ENCODE measurements at places on chromosomes 12 and 14.

GRCh38 chr12:118189741-118190191, 53.8 kb downstream of the PEBP1 start:
- DNase-seq, result no peak

DNA sequence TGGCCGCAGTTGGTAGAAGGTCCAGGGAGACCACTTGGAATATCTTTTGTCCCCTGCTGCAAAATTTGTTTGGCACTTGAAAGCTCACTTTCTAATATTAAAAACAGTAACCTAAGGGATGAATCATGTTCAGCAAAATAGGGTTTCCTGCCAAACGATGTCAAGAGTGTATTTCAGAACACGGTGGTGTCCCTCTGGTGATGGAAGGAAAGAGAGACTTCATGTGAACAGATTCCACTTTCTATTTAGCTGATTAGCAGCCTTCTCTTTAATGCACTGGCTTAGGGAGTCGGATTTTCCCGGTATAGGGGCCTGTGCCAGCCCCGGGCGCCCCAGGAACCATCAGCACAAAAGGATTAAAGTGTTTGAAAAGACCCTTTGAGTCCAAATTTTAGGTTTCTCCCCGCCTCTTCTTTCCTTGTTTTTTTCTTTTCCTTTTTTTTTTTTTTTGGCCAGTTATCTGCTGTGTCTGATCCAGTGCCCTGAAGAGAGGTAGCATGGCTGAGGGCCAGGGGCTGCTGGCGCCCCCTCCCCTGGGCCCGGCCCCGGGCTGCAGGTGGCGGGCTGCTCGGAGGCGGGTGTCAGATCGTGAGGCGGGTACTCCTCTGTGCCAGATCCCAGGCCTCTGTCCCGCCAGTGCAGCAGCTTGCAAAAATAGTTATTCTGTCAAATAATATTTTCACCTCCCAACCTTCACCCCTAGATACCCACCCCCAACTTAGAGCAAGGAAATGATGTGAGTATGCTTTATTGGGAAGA, 88.3 kb downstream of the TESC start:
- DNase-seq, result no peak

DNA sequence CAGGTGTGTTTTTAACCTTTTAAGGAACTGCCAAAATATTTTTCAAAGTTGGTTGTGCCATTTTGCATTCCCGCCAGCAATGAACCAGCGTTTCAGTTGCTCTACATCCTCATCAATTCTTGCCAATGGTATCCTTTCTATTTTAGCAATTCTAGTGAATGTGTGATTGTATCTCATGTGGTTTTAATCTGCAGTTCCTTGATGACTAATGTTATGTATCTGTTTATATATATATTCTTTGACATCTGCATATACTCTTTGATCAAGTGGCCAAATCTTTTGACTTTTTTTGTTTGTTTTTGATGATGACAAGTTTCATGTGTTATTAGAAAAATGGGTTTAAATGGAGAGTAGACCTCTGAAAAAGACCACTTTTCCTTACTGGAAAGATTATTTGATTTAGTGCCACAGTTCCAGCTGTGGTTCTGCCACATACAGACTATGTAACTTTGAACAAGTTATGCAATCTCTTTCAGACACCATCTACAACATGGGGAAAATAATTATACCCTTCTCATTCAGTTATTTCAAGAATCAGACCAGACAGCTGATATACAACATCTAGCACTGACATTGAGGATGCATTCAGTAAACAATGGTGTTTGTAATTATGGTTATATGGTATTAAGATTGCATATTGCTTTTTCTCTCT, 146.3 kb upstream of the CNOT2 start:
- DNase-seq, result no peak

- no peak for DNase-seq
Measured at GRCh38 chr14:36747411-36748184, 85.9 kb downstream of the PAX9 start.

DNA sequence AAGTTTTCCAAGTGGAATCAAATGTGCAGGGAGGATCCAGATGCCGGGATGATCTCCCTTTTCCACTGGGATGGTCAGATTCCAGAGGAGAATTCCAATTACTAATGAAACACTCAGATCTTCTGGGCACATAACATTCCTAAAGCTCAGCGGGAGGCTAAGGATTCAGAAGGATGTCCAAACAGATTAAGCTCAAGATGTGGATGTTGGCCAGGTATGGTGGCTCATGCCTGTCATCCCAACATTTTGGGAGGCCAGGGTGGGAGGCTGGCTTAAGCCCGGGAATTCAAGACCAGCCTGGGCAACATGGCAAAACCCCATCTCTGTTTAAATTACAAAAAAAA, 62.0 kb upstream of the PNMA1 start:
- no peak for DNase-seq

- no peak for DNase-seq
Measured at GRCh38 chr12:120474616-120474960, 5.0 kb upstream of the SRSF9 start.

- DNase-seq, result no peak
Measured at GRCh38 chr12:19477071-19477470, 37.8 kb downstream of the AEBP2 start.

DNA sequence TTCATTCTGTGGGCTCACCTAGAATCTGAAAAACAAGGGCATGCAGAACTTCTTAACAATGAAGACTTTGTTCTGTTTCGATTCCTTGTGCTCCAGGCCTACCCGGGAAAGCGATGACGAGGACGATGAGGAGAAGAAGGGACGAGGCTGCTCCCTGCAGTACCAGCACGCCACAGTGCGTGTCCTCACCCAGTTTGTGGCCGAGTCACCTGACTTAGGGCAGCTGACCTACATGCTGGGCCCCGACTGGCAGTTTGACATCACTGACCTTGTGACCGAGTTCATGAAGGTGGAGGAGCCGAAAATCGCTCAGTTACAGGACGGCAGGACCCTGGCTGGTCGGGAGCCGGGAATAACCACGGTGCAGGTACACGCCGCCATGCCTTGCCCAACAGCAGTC, 585.4 kb downstream of the AACS start:
- no peak for DNase-seq

GRCh38 chr14:54730156-54730961, 163.4 kb downstream of the SAMD4A start:
- no peak for DNase-seq

GRCh38 chr14:68922886-68923285, 56.2 kb downstream of the ACTN1 start:
- DNase-seq, result no peak

- DNase-seq, result no peak
Measured at GRCh38 chr12:42213023-42213422, 25.0 kb downstream of the YAF2 start.

GRCh38 chr14:21440859-21441258, 15.1 kb downstream of the CHD8 start:
- no peak for DNase-seq

DNA sequence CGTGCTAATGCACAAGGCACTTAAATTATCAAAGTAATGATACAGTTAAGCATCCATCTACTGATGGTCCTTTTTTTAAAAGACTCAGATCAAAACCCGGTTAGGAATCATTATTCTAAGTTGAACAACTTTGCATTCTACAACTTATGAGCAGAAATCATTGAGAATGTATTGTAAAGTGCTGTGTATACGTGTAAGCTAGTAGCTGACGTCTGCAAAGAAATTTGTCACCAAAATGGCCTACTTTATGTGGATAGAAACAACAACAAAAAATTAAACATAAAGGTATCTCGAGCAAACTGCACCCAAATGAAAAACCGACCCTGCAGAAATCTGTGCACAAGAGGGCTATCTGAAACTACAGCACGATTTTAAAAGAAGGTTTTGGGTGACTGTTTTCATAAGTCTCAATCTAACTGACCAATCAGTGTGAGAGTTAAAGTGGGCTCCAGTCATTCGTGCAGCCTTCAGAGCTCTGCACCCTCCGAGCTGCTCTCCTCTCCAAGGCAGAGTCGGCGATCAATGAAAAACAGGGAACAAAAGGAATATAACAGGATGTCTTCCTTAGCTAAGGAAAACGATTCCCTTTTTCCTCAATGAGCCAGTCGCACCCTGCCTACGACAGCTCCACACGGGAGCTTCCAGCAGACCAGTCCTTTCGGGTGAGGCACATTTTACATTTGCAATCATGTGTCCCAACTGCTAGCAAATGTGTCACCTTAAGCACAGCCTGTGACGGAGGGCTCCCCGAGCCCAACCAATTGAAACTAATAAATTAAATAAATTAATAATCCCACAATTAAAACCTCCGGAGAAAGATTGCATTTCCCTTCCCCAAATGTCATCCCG, 200.7 kb upstream of the FOXN3 start:
- no peak for DNase-seq

DNA sequence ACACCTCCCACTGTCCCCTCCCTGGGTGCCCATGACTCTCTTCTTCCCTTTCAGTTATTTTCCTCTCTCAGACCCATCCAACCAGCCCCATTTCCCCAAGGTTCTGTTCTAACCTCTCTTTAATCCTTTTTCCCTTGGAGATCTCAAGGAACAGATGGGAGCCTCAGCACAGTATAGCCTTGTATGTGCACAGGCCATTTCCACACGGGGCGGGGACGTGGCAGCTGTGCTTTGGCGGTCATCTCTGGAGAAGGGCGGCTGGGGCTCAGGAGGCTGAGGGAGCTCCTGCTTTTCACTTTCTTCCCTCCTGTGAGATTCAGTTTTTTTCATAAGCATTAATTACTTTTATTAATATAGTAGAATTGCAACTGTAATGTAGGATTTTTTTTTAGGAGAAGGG, 212.2 kb downstream of the ZFP36L1 start:
- DNase-seq, result no peak

DNA sequence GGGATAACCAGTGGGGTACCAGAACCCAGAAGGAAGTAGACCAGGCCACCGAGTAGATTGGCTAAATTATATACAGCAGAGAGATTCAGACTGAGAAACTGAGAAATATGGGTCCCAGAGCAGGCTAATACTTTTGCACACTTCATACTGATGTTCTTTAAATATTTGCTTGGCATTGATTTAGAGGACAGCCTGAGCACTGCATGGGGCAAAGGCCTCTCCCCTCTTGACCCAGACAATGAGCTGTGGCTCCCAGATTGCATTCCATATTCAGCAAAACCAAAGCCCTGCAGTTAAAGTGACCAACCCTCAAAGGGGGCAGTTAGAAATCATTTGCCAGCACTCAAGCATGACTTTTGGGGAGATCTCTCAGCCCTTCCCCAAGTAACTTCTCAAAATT, 279.2 kb downstream of the SUDS3 start:
- no peak for DNase-seq

GRCh38 chr14:48435221-48435620, 759.8 kb upstream of the MDGA2 start:
- DNase-seq, result no peak

DNA sequence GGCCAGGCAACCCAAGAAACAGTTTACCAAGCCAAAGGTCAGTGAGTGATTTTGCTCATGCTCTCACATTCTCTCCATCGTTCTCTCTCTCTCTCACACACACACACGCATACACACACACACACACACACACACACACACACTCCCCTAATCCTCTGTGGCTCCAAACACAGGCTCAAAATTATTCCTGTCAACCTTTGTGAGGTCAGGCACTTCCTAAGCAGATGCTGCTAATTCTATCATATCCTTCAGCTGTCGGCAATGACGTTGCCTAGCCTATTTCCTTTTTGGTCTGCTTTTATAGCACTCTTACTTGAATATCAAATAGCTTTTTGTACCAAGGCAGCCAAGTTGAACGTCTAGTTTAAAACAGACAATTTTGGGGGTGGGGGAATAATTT, 98.9 kb upstream of the EGLN3 start:
- no peak for DNase-seq

GRCh38 chr14:95699412-95699811, 13.2 kb downstream of the TCL1B start:
- DNase-seq, result no peak

DNA sequence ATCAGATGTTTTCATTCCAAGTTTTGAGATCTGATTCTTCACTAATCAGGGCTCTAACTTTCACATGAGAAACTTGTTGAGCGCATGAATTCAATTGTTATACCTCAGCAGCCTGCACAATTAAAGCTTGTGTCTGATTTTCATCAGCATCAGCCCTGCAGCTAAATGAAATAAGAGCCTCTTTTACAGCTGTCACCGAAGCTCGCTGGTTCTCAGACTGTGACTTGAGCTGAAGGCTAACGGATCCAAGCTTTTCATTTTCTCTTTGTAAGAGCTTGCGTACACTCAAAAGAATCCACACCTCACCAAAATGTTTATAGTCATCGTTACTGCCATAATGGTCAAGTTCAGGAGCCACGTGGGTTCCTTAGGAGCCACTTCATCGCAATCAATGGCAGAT, 65.5 kb upstream of the BEGAIN start:
- no peak for DNase-seq

- DNase-seq, result no peak
Measured at GRCh38 chr12:80412343-80412953, 31.6 kb upstream of the PTPRQ start.

GRCh38 chr14:89221109-89221810, 195.8 kb downstream of the FOXN3 start:
- no peak for DNase-seq

DNA sequence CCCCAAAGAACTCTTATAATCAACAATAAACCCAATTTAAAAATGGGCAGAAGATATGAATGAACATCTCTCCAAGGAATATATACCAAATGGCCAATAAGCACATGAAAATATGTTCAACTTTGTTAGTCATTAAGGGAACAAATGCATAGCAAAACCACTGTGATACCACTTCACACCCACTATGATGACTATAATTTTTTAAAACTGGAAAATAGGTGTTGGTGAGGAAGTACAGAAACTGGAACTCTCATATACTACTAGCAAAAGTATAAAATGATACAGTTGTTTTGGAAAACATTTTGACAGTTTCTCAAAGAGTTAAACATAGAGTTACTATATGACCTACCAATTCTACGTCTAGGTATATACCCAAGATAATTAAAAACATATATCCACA, 9.4 kb upstream of the HEATR5A start:
- DNase-seq, result no peak

GRCh38 chr12:22037947-22038346, 8.1 kb upstream of the CMAS start:
- DNase-seq, result no peak

- DNase-seq, result no peak
Measured at GRCh38 chr14:71056168-71056567, 148.9 kb downstream of the PCNX1 start.

GRCh38 chr14:103969961-103970360, 27.6 kb upstream of the RD3L start:
- no peak for DNase-seq

- no peak for DNase-seq
Measured at GRCh38 chr12:77438644-77439043, 373.3 kb upstream of the E2F7 start.

- no peak for DNase-seq
Measured at GRCh38 chr14:34012978-34013720, 62.3 kb upstream of the EGLN3 start.
